ENCODE measurements at places on chromosomes 3 and 15. TPM values are rescaled to one million over a fixed set of nuclear protein-coding genes. Genes with fewer than 3 reads are reported as not detected.

DNA sequence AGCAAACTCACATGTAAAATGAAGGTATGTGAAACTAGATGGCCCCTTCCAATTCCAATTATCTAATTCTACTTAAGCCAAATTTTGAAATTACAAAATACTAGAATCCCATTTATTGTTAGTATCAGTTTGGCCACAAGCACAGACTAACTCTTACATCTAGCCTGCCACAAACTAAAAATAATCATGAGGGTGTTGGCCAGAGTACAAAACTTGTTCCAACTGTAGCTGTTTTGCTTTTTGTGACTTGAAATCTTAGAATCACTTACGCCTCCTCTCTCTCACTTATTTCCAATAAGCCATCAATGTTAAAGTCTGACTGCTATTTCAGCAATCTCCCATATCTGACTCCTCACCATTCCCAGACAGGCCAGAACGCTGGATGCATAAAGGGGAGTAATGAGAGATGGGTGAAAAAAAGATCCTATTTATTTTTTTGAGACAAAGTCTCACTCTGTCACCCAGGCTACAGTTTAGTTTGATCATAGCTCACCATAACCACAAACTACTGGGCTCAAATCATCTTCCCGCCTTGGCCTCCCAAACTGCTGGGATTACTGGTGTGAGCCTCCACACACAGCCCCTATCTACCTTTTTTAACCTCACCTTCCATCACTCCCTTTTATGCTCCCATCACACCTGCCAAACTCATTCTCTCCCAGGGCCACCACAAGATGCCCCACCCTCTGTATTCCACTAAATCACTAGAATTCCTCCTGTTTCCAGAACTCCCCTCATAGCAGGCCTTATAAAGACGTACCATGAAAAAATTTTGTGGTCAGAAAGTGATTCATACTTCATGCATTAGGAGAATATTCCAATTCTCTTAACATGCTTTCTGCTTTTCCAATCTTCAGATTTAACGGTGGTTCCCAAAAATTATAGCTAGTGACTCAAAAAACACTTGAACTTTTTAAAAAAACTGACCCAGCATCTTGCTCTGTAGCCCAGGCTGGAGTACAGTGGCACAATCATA lies 36.5 kb downstream of the ATOSA start:
- no peak for DNase-seq

Gene GNAT1
- not detected for total RNA-seq

Gene WWTR1
- total RNA-seq = 93.0 TPM

DNA sequence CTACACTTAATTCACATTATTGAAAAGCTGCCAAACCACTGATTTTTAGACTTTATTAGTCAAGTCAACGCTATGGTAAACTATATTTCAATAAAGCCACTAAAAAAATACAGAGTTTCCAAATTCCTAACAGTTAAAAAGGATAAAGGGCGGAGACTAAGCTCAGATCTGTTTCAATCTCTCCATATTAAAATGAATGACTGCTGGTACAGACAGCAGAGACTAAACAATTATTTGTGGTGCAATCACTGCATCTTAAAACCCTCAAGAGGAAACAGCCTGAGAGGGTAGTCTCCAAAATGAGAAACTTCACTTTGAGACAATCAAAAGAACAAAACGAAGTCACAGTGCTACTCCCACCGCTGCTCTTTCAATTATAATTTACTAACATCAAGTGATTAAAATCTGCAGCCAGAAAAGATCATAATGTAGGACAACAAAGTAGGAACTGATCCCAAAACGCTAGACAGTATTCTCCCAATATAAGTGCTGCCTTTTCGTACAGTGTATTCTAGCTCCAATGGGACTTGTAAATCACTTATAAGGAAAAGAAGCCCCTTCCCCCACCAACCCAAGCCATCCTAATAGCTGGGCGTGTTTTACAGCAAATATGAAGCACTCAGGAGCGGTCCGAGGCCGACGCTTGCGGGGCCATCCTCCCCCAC lies 1.2 kb downstream of the UBP1 start:
- no peak for DNase-seq

Gene CCR8
- total RNA-seq = not detected

Gene ZIC1
- 24.3 TPM for total RNA-seq

Gene DAZL
- total RNA-seq = not detected

- DNase-seq = peak; percentile 68
These were observed 149.1 kb upstream of the HACD2 start for GRCh38 chr3:123733805-123734526.

- peak; percentile 35 for DNase-seq
These were observed 46.3 kb downstream of the GABRG3 start for GRCh38 chr15:27017168-27017809.

DNA sequence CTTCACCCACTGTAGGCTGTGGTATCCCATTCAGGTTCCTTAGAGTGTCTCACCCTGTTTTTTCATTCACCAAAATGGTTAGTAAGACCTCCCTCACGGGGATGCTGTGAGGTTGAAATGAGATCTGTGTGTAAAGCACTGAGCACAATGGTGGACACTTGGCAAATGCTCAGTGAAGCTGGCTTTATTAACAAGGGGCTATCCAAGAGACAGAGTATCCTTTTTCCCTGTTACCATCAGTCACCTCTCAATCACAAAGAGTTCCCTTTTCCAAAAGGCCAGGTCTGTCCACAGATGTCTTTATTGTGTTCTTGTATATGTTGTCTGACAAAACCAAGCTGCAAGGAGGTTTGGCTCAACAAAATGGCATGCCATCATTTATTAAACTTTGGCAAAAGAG lies 138.9 kb upstream of the RARB start:
- DNase-seq = no peak

GRCh38 chr3:53815651-53816050 lies 30.6 kb downstream of the CHDH start:
- no peak for DNase-seq

Gene MFGE8
- total RNA-seq = 33.5 TPM

DNA sequence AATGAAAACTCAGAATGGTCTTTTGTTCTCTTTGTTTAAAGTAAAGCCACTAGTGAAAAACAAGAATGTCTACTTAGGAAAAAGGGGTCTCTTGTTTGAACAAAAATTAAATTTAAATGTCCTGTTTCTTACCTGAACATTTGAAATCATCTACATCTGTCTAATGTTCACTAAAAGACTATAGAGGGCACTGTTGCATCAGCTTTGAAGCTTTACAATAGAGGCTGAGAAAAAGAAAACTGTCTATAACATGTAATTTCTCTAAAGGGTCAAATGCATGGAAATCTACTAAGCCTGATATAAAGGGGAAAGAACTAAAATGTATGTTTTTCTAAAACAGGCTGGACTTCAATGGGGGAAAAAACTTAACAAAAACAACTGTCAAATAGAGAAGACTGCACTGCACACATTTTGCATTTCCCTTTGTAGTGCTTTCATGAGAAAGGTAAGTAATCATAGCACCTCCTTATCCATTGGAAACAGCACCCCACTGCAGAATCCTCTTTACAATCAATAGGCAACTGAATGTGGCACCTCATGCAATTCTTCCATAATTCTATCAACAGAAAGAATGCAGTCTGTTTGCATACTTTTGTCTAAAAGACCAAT lies 26.3 kb downstream of the DPH6 start:
- no peak for DNase-seq

Gene PAK6
- 3.9 TPM for total RNA-seq

GRCh38 chr3:69811452-69812401 lies 72.5 kb downstream of the MITF start:
- DNase-seq = no peak

Gene ADPRH
- 3.4 TPM for total RNA-seq

Gene GALK2
- total RNA-seq = 25.0 TPM

- no peak for DNase-seq
These were observed 61.2 kb upstream of the FLNB start for GRCh38 chr3:57946970-57947381.

Gene CLDN16
- not detected for total RNA-seq

DNA sequence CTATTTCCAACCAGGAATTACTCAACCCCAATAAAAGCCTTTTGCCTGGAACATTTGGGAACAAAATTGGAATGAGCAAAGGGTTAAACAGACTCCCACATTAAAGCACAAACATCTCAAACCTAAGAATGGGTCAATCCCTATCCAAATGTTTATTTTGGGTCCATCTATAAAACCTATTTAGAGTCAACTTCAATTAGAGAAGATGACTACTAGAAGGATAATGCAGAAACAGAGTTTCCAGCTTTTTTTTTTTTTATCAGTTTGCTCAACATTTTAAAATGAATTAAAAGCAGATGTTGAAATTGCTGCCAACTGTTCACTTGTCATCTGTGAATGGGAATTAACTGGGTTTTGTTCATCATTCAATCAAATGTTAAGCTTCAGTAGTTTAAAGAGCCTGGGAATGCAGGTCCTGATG lies 4.1 kb upstream of the TBC1D23 start:
- DNase-seq = no peak

- DNase-seq = no peak
These were observed 43.1 kb downstream of the BTLA start for GRCh38 chr3:112456147-112456546.

DNA sequence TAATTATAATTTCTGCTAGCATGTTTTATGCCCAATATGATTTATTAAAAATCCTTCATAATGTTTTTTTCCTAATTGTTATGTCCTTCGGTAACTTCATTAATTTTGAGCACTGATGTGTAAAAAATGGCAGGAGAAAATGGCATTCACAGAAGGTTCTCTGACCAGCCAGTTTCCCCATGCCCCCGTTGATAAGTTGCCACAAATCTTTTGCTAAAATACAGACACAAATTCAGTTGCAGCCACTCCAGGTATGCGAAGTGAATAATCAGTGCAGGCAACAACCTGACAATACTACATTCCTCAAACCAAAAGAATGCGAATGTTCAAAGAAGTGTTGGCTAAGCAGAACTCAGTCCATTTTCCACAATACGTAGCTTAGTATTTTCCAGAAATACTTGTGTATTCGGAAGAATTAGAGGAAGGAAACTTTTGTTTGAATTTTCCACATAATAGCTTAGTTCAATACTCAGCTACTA lies 32.7 kb downstream of the CHL1 start:
- no peak for DNase-seq

Gene NT5DC2
- 21.5 TPM for total RNA-seq

- DNase-seq = peak; percentile 77
These were observed 570 bp upstream of the NEDD4 start for GRCh38 chr15:55993804-55994560.

DNA sequence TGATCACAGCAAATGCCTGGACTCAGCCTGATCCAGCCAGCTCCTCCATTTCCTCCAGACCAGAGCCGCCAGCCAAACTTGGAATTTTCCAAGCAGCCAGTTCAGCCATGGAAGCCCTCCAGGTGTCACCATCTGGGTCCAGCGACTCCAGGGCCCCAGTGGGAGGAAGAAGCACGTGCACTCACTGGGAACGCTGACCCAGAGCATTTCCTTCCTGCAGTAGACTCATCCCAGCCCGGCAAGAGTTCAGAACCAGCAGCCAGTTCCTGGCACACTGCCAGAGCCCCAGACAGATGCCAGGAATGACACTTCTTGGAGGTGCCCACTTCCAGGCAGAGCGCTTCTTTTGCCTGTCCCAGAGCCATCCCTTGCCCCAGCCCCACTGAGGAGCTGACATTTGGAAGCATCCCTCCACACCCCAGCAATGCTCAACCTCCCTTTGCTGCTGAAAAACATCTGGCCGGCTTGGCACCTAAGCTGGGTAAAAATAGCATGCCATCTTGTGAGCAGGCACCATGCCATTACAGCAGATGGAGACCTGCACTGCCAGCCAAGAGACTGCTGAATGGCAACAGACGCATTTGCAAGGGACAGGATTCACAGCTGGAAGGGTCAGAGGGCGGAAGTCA lies 460.3 kb upstream of the PROK2 start:
- DNase-seq = peak; percentile 86

DNA sequence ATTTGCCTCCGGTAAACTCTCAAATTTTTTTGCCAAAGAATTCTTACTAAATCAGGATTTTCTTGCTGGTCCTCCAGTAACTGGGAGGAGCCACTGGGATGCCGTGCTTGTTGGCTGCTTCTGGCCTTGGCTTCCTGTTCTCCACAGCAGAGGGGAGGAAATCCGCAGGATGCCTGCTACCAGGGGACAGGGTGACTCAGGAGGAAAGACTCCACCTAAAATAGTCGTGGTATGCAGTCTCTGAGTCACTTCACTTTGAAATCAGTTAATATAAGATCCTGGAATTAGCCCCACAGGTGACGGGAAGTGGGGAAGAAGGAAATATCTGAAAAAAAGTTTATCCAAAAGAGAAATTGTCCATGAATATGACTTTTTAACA lies 6.5 kb upstream of the TM4SF18 start:
- DNase-seq = peak; percentile 98

DNA sequence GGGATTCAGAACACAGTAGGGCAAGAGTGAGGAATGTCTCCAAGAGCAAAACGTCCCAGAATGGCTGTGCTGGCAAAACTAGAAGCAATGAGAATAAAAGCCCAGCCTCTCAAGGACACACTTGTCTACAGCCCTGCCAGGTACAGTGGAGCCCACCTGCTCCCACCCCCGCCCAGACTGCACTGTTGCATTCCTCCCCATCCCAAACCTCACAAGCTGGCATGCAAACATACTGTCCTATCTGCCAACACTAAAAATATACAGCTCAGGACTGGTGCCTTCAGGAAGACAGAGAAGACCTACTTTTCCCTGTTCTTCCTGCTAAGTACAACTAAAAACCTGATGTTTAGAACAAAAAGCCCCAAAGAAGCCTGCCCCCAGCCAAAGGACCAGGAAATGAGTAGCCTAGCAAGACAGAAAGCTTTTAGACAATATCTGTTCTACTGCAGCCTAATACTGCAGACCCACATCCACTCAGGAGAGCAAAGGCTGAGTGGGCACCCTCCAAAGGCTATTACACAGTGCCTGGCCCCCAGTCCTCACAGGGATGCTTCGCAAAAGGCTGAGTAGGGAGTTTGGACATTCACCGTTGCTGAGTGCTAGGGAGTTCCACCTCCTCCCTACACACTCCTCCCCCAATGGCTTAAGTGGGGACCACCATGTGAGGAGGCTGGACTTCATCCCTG lies 13.5 kb downstream of the OCA2 start:
- no peak for DNase-seq

Gene DPPA2
- total RNA-seq = not detected

DNA sequence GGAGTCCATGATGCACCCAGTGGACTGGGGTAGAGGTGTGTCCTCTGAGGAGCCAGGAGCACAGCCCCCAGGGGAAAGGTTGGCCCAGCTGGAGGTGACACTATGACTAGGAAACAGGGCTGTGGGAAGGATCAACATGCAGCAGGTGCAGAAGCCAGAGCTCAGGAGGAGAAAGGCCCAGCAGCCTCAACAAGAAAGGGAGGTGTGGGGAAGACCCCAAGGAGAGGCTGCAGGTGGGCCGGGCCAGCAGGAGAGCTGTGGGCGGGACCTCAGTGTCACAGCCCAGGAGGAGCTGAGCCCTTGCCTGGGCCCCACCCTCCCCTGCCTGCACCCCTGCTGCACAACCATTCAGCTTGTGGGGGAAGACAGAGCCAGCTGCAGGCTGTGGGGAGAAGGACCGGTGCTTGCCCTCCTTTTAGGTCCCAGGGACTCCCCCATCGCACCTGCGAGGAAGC lies 18.4 kb upstream of the KLF13 start:
- DNase-seq = no peak

DNA sequence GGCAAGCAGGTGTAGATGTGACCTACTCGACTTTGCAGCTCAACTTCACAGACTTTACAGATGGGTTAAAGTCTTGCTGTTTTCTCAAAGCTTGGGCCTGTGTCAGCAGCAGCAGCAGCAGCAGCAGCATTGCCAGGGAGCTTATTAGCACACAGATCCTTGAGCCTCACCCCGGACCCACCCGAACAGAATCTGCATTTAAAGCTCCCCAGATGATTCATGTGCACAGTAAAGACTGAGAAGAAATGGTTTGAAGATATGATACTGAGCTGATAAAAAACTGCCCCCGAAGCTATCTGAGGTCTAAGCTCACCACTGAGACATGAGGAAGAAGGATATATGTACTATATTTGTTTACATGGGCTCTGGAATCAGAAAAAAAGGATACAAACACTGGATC lies 231.7 kb downstream of the ARPP21 start:
- no peak for DNase-seq

Gene WDR93
- not detected for total RNA-seq

All from MG63 (cell line).